Activated CD4-positive, alpha-beta T cell treated with anti-CD3 and anti-CD28 coated beads, Interleukin-2, Interleukin-6, amounts not matched to agents 100 ng/mL and 50 ng/mL, durations not matched to agents 16 hours and 8 hours (primary cell): ENCODE measurements at places on chromosomes 7 and 10.

GRCh38 chr10:114030140-114030539 lies 13.5 kb upstream of the ADRB1 start:
- no peak for DNase-seq

GRCh38 chr7:1027242-1028043 lies 16.9 kb upstream of the GPR146 start:
- DNase-seq: no peak

DNA sequence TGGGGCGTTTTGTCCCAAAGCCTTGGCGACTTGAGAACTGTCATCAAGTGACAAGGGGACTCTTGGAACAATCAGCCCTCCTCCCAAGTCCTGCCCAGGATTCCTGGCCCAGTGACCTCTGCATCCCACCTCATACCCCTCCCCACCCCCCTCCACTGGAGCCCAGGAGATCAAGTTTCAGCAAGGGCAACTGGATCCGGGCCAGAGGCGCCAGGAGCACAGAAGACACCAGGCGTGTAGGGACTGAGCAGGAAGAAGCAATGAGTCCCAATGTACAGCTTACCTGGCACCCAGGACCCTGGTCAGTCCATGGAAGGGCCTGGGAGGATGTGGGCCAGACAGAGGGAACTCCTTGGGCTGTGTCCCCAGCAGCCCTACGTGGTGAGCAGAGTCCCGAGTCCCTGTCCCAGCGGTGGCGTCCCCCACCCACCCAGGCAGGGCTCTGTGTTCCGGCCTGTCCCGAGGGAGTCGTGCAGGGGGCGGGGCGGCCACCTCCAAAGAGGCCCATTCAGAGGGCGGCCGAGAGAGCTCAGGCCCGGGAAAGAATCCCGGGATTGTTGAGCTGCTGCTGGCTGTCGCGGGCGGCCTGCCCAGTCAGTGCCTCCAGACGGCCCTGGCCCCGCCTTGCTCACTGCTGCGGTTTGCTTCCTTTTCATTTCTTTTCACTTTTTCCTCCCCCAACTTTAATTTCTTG lies 254.1 kb downstream of the TNS3 start:
- DNase-seq: no peak

DNA sequence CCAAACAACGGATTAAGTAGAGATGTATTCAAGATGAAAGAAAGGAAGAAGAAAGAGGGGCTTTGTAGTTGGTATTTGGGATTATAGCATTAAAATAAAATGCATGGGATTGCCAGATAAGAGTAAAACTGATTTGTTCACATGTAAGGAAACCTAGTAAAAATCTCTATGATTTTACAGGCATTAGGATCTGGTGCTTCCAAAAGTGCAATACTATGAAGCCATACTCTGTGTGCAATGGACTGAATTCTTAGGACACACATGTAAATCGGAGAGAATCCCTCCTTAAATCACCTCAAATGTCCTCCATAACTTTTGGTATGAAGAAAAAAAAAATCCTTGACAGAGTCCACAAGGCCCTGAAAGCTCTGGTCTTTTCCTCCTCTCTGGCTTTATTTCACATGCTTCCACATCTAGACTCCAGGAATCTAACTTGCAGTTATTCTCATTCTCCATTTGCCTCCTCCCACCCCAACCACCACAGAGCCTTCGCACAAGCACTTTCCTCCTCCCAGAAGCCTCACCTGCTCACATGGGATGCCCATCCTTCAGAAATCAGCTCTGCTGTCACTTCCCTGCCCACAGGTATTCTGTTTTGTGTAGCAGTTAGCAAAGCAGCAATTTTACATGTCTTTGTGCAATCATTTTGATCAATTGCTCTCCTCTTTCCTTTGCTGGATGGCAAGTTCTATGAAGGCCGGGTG lies 378.3 kb downstream of the KCNMA1 start:
- DNase-seq: no peak

DNA sequence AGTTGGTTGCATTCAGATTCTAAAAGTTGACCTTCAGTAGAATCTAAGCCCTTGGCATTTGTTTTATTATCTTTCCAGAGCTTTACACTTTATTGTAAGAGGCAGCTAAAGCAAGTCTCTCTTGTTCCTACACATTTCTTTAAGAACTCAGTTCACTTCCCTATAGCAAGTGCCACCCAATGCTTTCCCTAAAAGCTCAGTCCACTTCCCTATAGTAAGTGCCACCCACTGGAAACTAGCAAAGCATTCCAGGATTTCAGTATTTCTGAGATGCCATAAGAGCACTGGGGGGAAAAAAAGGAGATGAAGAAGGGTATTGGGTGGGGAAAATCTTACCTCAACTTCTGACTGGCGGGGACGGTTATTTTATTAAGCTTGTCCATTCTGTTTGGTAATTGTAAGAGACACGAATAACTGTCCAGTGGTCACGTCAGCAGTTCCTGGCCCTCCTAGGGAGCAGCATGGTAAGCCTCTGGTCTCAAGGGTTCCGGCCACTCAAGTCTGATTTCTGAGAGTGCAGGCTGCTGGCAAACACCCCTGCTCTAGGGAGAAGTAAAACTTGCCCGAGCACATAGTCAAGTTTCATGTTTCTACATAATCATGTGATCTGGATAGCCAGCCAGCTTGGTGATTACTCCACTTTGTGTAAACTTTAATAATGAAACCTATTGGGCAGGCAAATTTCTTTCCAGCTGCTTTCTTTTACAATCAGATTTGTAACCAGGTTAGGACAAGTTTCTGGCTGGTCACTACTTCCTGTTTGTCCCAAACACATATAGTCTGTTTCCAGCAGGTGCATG lies at the start of gene BLNK:
BLNK (minus strand) TSS at position 554 of the 800 bp plus-strand sequence; CDS start at position 383, 171 bp downstream.
- DNase-seq: no peak

- DNase-seq: no peak
These were observed 68.4 kb downstream of the ABCC2 start for GRCh38 chr10:99850767-99851340.
